ENCODE measurements at places on chromosomes 7 and 10. TPM values are rescaled to one million over a fixed set of nuclear protein-coding genes. Genes with fewer than 3 reads are reported as not detected.

The EPO gene
- polyA plus RNA-seq: 0.16 TPM

The NME8 gene
- polyA plus RNA-seq: 0.11 TPM

The ABCB4 gene
- 2.2 TPM for polyA plus RNA-seq

DNA sequence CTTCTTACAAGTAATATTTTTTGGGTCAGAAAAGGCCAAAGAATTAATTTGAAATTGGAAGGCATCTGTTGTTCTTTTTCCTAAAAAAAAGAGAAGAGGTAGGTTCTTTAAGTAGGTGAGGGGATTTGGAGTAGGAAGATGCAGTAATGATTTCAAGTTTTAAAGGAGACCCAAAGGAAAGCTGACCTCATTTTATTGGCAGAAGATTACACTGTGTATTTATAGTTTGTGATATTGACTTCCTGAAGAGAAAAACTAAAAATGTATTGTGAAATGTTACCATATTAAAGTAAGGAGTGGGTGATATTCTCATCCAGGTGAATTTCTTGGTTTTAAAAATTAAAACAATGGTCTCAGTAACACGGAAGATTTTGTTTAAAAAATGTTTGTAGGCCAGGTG lies 56.6 kb upstream of the CELF2 start:
- DNase-seq: no peak

GRCh38 chr10:103396789-103397087 lies 312 bp downstream of the PDCD11 start:
- no peak for DNase-seq

DNA sequence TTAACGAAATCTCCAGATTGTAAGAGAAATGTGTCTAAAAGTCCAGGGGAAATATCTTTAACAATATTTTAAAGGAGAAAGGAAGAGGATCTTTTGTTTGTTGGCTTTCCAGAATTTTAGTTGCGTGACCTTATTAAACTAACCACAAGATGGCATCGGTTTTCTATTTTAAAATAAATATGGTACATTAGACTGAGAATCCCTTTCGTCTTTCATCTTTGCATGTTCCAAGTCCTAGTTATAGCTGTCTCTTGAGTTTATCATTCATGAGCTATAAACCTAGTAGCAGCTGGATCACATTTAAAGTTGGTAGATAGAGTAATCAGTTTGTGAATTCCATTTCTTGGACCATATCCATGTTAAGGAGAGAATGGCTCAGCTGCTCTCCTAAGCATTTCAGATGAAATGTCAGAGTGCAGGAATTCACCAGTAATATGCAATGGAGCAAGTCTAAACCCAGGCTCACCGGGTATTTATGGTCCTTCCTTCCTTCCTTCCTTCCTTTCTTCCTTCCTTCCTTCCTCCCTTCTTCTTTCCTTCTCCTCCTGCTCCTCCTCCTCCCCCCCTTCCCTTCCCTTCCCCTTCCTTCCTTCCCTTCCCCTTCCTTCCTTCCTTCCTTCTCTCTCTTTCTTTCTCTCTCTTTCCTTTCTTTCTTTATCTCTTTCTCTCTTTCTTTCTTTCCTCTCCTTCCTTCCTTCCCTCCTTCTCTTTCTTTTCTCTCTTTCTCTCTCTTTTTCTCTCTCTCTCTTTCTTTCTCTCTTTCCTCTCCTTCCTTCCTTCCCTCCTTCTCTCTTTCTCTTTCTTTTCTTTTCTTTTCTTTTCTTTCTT lies 57.8 kb upstream of the RAB18 start:
- DNase-seq: peak; percentile 21

- no peak for DNase-seq
These were observed 111.3 kb downstream of the PTPN20 start for GRCh38 chr10:47022311-47023131.

The SPDYE11 gene
- 0.41 TPM for polyA plus RNA-seq

GRCh38 chr7:91320366-91321078 lies 56.3 kb downstream of the FZD1 start:
- DNase-seq: no peak

The TMEM236 gene
- polyA plus RNA-seq: 0.22 TPM

DNA sequence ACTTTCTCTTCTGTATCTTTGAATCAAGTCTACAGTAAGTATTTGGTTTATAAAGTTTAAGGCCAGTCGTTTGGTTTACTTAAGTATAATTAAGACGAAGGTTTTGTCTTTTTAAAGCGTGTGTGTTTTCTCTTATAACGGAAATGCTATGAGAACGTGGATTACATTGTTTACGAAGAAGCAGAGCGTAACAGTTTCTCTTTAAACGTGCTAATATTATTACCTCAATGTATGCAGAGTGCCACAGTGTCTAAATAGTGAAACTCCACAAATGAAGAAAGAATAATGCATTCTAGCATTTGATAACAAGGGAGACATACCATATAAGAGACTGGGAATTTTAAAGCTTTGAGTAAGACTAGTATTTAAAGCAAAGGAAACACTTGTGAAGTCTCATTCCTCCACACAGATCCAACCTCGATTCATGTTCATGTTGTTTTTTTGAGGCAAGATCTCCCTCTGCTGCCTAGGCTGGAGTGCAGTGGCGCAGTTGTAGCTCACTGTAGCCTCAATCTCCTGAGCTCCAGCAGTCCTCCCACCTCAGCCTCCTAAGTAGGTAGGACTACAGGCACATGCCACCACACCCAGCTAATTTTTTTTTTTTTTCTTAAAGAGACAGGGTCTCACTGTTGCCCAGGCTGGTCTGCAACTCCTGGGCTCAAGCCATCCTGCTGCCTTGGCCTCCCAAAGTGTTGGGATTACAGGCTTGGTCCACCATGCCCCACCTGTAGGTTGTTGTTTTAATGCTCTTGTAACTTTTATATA lies 75.1 kb downstream of the ANKRD61 start:
- no peak for DNase-seq

The TSPAN14 gene
- polyA plus RNA-seq: 97.4 TPM

- no peak for DNase-seq
These were observed 202.8 kb downstream of the VTI1A start for GRCh38 chr10:112649822-112650152.
